CD8-positive, alpha-beta memory T cell (primary cell): ENCODE measurements at places on chromosomes 1 and 21. TPM values are rescaled to one million over a fixed set of nuclear protein-coding genes. Genes with fewer than 3 reads are reported as not detected.

GRCh38 chr1:22364326-22364650 lies 87.4 kb upstream of the ZBTB40 start:
- DNase-seq = no peak

GRCh38 chr1:70504176-70504820 lies 93.2 kb downstream of the CTH start:
- DNase-seq = no peak

GRCh38 chr1:84726593-84727499 lies 36.6 kb upstream of the SSX2IP start:
- no peak for DNase-seq

- no peak for DNase-seq
Measured at GRCh38 chr1:151475175-151475574, 15.9 kb upstream of the POGZ start.

DNA sequence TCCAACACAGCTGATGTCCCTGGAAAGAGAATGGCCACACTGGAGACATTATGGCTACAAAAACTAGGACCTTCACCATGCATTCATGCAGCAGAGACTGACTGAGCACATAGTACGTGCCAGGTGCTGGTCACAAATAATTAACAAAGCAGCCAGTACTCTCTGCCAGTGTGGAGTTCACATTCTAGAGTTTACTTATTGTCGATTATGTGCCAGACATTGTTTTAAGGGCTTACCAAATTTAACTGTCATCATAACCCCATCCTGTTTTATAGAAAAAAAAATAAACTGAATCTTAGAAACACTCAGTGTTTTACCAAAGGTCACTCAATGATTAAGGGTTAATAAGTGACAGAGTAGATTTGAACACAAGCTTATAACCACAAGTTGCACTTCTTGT lies 143.3 kb downstream of the RRAGC start:
- no peak for DNase-seq

DNA sequence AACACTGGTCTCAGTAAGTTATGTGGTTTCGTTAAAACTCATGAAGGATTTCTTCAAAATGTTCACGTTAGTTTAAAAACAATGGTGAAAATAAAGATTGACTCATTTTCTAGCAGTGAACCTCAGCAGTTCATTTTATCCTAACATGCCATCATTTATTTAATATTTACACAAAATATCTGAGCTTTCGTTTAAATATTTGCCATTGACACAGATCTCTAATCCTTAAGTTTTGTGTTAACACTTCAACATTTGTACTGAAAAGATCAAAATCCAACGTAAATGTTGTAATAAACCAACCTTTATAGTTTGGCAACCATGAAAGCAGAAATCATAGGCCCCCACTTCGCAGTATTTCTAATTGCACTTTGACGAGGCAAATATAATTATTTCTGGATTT lies 1129.5 kb downstream of the PLA2G4A start:
- DNase-seq = no peak

DNA sequence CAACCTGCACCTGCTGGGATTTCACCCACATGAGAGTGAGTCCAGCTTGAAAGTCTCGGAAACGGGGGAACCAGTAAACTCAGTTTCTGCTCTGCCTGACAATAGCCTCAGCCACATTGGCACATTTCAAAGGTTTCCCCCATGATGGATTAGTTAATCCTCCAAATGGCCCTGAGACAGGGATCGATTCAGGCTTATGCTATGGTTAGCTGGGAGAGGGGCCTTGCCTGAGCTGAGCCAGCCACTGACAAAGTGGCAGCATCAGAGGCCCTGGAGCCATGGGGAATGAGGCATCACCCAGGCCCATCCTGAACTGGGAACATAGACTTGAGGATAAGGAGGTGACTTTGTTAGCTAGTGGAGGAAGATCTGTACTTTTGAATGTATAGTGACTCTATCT lies 2.9 kb upstream of the CLSTN1 start:
- no peak for DNase-seq

GRCh38 chr21:45549626-45550463 lies 7.6 kb upstream of the SLC19A1 start:
- DNase-seq = no peak

GRCh38 chr1:65419681-65420589 lies 533 bp upstream of the LEPR start:
- peak; percentile 99 for DNase-seq

DNA sequence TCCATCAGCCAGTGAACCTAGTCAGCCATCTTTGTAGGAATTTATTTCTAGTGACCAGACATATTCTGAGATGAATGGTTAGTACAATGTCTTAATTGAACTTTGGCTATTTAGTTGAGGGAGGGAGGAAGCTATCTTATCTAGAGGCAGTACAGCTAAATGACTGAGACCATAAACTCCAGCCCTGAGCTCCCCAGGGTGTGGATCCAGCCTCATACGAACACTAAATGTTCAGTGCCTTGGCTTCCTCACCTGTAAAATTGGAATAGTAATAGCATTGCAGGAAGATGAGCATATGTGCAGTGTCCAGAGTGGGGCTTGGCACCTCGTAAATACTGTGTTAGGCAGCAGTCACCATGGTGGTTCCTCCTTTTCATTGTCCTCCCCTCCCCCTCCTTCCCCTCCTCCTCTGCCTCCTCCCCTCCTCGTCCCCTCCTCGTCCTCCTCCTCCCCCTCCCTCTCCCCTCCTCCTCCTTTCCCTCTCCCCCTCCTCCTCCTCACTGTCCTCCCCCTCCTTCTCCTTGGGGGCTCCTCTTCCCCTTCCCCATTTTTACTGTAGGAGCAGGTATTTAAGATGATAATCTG lies 108.2 kb downstream of the GALNT2 start:
- DNase-seq = no peak

- DNase-seq = no peak
Measured at GRCh38 chr1:111654839-111655238, 35.2 kb downstream of the RAP1A start.

- DNase-seq = no peak
Measured at GRCh38 chr1:214550857-214551435, 456 bp downstream of the PTPN14 start.

GRCh38 chr1:151043163-151043562 lies 4.4 kb upstream of the C1orf56 start:
- DNase-seq = no peak

GRCh38 chr21:36097427-36098181 lies 27.8 kb downstream of the CBR1 start:
- no peak for DNase-seq

DNA sequence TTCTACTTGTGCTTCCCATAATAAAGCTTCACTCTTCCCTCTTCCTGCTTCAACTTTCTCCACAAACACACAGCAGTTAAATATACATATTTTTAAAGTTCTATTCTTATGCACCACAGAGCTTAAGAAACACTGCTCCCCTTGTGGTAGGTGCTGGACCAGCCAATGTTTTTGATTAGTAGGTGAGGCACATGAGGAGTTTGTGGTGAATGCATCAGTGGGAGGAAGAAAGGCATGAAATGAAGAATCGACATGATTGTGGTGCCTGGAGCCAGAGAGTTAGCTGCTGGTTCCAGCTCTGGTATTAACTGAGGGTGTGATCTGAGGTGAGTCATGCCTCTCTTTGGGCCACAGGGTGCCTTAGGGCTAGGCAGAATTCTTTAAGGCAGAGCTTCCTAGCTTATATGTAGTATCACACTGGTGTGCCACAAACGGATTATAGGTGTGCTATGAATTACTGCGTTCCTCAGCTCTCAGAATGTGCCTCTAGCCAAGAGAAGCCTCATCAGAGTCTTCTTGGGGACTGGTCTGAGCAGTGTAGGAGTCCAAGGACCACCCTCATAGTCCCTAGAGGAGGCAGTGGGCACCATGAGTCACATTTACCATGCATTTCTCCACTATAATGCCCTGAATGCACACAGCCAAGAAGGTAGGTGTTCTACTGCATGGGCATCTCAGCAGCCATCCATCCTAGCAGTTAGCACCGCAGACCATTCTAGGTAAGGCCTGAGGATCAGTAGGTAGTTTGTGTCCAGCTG lies 97.4 kb upstream of the SGIP1 start:
- no peak for DNase-seq

GRCh38 chr1:190634134-190634533 lies 156.5 kb upstream of the BRINP3 start:
- no peak for DNase-seq

DNA sequence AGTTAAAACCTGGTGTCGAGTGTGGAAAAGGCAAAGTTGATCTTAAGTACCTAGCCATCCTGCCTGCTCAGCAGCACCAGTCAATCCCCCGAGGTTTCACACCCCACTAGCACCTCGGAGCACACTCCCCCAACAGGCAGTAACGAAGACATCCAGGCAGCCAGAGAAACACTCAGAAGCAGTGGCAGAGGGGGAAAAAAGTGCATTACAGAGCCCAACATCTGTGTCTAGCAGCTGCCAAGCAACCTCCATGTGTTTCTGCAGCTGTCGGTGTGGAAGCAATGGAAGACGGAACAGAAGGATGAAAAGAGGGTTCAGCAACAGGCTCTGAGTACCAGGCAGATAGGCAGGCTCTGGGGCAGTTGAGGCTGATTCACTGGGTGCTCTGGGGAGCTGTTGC lies 73.4 kb upstream of the PROX1 start:
- no peak for DNase-seq

GRCh38 chr1:9782897-9783296 lies 40.9 kb downstream of the CLSTN1 start:
- no peak for DNase-seq

DNA sequence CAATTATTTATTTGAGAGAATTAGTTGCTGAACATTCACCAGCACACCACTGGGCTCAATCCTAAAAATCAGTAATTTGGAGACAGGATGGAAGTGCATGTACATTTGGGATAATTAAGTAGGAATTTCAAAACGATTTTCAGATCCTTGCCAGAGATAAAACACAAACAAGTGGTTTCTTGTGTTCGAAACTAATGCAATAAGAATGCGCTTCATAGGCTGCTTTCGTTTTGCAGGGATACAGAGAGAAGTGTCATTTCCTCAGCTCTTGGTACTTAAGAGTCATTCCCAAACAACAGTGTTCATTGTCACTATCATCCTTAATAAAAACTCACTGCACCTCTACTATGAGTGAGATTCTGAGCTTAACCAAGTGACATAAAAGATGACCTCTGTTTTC lies 20.6 kb upstream of the USP24 start:
- no peak for DNase-seq

- DNase-seq = no peak
Measured at GRCh38 chr1:167486090-167486824, 32.1 kb downstream of the CD247 start.

DNA sequence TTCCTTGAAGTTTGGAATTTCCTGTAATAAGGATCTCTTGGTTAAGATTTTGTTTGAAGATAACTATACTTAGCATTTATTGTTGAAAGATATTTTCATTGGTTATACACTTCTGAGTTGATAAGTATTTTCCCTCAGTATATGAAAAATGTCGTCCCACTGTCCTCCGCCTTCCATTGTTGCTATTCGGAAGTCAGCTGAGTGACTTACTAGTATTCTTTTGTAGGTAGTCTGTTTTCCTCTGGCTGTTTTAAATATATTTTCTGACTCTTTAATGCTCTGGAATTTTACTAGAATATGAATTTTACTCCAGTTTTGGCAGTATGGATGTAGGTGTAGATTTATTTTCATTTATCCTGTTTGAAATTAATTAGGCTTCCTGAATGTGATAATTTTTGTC lies 498.7 kb upstream of the NFIA start:
- no peak for DNase-seq

- no peak for DNase-seq
Measured at GRCh38 chr1:53754484-53755312, 15.7 kb upstream of the GLIS1 start.

GRCh38 chr1:224851848-224852261 lies 77.6 kb upstream of the DNAH14 start:
- DNase-seq = no peak

DNA sequence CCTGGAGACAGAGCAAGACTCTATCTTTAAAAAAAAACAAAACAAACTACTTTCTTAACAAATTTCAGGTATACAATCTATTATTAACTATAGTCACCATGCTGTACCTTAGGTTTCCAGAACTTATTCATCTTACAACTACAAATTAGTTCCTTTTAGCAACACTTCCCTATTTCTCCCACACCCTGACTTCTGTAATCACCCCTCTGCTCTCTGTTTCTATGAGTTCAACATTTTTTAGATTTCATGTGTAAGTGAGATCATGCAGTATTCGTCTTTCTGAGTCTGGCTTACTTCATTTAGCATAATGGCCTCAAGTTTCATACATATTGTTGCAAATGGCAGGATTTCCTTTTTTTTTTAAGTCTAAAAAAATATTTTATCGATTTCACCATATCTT lies 77.9 kb upstream of the LPGAT1 start:
- no peak for DNase-seq

DNA sequence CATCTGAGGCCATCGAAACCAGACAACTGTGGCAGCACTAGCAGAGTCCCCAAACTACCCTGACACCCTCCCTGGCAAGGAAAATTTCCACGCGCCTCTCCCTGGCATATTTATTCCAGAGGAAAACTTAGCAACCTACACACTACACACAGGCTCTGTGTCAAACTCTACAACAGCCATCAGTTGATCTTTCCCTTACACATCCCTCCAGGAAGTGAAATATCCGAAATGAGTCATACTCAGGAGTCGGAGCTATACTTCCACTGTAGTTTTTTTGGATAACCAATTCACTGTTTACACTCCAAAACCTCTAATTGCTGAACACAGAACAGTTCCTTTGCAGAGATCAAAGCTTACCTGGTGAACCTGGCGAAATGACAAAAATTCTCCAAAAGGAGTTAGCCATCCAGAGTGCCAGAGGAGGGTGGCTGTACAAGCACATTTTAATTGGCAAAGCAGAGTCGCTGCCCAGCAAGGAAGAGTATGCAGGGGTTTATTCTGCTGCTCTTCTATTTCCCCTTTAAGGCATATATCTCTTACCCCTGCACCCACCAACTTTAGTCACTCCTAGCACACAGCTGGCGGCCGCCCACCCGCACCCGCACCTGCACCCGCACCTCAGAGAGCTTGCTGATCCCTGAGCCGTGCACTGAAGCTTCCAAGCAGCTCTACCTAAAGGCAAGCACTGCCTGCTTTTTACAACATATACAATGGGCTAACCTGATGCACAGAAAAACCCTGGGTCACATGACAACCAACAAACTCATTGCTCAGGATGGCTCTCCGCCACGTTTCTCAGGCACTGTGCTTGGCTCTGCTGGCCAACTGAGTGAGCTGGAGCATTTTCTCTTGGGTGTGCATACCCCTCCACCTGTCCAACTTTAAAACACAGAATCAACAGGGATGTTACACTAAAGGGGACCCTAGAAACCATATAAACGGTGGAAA lies 54.9 kb downstream of the CAPZB start:
- no peak for DNase-seq

MRPS6 gene
- total RNA-seq = 136 TPM

TMEM125 gene
- not detected for total RNA-seq

TRIM46 gene
- total RNA-seq = 6.4 TPM

BRDT gene
- not detected for total RNA-seq

CD2 gene
- total RNA-seq = 353 TPM

TNFSF18 gene
- not detected for total RNA-seq

FAM151A gene
- not detected for total RNA-seq

TMCC2 gene
- total RNA-seq = 8.4 TPM

ESRRG gene
- not detected for total RNA-seq

OPRD1 gene
- not detected for total RNA-seq

ALPL gene
- total RNA-seq = not detected
